Muscle of leg (tissue), 16 donors: ENCODE measurements at places on chromosomes 5 and 9. TPM values are rescaled to one million over a fixed set of nuclear protein-coding genes. Genes with fewer than 3 reads are reported as not detected.

The NFX1 gene
- total RNA-seq: 24.3 TPM

The KCTD16 gene
- total RNA-seq: 0.13 TPM

The PDE6A gene
- not detected for total RNA-seq

GRCh38 chr9:134413112-134413715 lies 87.0 kb downstream of the RXRA start:
- DNase-seq: no peak
